Amniotic stem cell (primary cell): ENCODE measurements at places on chromosomes 6 and 20.

- no peak for DNase-seq
Observed at GRCh38 chr6:53612651-53613050, 52.9 kb downstream of the KLHL31 start.

GRCh38 chr20:63238514-63239125 is 2.9 kb downstream of the BIRC7 start:
- DNase-seq, result no peak

GRCh38 chr6:154822947-154823558 is 89.8 kb downstream of the SCAF8 start:
- no peak for DNase-seq

DNA sequence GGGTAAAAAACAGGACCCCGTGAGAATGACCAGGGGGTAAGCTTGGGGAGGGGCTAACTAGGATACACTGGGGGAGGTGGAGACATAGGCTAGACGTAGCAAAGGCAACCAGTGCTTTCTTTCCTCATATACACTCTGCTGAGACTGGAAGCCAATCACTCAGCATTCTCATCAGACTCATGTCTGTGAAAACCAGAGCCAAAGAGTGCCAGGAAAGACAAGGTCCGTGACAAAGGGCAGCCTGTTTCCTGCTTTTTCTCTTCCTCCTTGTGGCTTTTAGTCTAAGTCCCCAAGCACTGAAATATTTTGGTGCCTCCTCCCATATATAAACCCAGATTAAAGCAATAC is 97.9 kb upstream of the NEDD9 start:
- DNase-seq, result no peak

GRCh38 chr6:117371492-117371891 is 54.2 kb downstream of the ROS1 start:
- no peak for DNase-seq

DNA sequence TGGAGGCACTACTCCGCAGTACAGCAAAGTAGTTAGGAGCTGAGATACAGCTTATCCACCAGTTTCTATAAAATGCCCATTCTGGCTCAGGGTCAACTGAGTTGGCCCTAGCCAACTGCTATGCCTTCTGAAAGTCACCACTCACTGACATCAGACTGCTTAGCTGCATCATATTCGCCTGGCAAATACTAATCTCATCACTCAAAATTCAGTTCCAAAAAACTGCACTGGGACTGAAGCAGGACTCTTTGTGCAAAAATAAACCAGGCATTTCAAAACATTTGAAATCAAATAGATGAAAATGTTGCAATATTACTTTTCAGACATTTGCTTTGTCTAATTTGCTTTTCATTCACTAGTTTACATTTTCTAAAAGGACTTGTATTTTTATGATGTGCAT is 230.0 kb downstream of the ALDH8A1 start:
- DNase-seq, result no peak

- no peak for DNase-seq
Observed at GRCh38 chr20:45343532-45344167, 4.6 kb downstream of the SDC4 start.

GRCh38 chr6:33798343-33798848 is 5.4 kb downstream of the MLN start:
- no peak for DNase-seq

- no peak for DNase-seq
Observed at GRCh38 chr20:63951398-63952209, 4.6 kb downstream of the UCKL1 start.

DNA sequence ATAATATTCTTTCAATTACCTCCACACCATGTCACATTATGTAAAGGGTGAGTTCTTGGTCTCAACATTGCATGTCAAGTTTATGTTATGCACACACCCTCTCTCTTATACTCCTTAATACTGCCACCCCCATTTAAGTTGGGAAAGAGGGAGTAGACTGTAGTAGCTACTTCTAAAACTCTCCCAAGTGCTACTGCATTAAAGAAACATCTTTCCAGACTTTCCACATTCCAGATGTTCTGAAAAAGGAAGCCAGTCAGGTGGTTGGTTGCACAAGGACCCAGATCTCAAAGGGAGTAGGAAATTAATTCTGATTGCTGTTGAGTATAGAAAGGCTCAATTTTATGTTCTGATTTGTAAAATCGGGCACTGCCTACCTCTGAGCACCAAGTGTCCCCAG is 419.5 kb downstream of the CD83 start:
- no peak for DNase-seq

- no peak for DNase-seq
Observed at GRCh38 chr6:9431945-9432344, 982.9 kb downstream of the TFAP2A start.

DNA sequence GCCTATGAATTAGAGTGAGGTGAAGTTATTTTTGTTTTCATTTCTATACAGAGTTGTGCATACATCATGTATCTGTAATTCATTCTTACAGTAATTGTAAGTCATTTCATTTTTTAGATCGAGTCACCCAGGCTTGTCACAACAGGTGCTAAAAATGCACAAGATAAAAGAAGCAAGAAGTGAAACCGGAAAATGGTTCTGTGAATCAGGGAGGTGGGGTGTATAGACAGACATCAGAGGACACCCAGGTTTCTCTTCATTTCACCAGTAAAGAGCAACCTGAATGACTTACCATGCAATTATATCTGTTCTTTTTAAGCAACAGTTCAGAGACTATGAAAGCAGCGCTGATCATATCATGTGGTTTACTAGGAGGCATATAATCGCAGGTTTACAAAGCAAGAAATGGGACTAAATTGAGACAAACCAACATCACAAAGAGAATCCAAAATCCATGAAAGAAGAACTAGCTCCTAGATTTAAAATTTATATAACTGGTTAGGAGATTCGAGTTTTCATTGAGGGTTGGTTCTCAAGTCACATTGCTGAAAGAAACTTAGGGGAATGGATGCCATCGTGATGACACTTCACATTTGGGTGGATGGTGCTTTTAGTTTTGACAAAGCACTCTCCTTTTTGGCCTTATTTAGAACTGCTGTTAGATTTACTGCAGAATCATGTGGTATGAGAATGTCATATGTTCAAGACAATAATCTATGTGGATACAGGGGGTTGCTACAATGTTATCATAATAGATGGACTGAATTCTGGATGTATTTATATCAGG is 27.9 kb upstream of the TBC1D7 start:
- DNase-seq, result no peak

DNA sequence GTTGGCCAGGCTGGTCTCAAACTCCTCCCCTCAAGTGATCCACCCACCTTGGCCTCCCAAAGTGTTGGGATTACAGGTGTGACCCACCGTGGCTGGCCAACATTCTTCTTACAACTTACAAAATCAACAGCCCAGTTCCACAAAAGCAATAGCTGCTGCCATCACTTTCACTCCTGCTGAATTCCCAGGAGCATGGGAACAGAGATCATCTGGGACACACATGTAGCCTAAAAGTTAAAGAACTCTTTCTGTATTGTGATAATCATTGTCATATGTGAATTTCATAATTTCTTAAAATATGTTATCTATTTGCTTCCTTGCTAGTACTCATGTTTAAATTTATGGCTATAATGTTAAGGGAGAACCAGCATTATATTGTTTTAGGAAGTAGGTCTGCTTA is 51.7 kb downstream of the NCOA6 start:
- DNase-seq, result no peak

DNA sequence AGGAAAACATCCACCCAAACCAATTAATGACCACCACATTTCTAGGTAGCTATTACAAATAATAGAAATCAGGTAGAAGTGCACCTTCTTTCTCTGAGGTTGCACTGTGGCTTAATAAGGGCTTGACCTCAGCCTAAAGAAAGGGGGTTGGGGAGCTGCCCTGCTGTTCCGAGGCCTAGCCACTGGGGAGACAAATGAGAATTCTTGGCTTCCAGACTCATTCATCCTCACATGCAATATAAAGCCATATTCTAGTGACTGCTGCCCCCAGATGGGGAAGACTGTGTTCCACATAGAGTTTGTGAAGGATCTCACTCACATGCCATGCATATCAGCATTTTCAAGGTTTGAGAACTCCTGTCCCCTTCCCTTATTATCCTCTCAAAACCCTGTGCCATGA is 22.9 kb downstream of the SAYSD1 start:
- no peak for DNase-seq

DNA sequence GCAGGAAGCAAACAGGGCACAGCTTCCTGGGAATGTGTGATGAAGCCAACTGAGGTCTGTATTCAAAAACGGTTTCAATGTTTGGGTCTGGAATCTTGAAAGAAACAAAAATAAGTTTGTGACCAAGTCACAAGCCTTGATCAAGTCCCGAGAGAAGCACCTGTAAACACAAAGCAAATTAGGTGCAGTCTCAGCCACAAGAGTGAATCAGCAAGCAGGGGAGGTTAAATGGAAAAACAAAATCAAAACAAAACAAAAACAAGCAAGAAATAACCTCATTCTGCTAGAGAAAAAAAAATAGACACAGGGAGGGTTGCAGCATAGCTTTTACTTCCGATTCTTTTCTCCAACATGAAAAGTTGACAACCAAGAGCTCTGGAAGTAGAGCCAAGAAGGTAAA is 201.7 kb downstream of the CLIC5 start:
- DNase-seq, result no peak

- no peak for DNase-seq
Observed at GRCh38 chr6:30938730-30939129, 2.0 kb upstream of the MUCL3 start.

DNA sequence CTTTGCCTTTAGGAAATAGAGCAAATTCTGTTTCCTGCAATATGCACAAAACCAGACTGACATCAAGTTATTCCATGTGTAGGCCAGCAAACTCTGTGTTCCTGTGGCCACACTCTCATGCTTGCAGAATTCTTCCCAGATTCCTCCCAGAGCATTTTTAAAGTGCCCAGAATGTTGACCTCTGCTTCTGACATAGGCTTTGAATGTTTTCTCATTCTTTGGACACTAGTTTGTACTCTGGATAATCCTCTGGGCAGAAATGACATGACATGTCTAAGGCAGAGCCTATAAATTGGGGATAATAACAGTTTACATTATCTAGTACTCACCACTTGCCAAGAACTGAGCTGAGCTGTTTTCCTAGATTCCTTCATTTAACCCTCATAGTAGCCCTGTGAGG is 9.2 kb upstream of the EFHC1 start:
- no peak for DNase-seq

- no peak for DNase-seq
Observed at GRCh38 chr6:1226277-1227099, 85.4 kb upstream of the FOXQ1 start.

GRCh38 chr6:55898342-55898741 is 23.0 kb upstream of the BMP5 start:
- DNase-seq, result no peak

GRCh38 chr20:10076126-10077080 is 41.6 kb downstream of the ANKEF1 start:
- no peak for DNase-seq

GRCh38 chr6:27978705-27979104 is 21.7 kb downstream of the OR2B6 start:
- DNase-seq, result no peak

DNA sequence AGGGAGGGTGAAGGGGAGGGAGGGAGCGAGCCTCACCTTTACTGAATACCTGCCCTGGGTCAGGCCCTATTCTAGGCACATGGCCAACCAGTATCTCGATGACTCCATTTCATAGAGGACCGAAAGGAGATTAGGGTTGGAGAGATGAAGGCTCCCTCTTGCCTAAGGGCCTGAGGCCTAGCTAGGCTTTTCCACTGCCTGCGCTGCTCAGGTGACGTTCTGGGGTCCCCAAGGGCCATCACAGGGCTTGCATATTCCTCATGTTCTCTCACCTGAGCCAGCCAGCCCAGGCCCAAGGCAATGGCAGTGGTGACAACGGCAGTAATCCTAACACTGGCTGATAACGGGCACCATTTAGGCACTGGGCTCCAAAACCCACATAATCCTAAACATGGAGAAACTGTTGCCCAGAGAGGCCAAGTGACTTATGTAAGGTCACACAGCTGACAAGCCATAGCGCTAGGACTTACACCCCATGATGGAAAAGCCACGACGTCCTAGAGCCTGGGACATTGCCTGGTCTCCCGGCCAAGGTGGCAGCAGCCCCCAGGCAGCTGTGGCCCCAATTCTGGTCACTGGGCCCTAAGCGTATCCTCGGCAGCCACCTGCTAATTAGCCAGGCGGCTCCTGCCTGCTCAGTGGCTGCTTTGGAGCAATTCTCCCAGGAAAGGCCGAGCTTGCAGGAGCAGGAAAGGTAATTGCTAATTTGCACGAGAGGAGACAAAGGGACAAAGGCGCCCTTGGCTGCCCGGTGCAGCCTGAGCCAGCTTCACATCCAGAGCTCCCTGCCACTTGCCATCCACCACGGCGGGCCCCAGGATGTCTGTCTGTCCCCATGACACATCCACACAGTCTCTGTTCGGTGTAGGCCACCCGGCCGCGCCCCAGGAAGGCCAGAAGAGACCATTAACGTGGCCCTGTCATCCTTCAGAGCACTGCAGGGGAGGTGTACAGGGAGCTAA is 21.5 kb downstream of the NOL4L start:
- no peak for DNase-seq

DNA sequence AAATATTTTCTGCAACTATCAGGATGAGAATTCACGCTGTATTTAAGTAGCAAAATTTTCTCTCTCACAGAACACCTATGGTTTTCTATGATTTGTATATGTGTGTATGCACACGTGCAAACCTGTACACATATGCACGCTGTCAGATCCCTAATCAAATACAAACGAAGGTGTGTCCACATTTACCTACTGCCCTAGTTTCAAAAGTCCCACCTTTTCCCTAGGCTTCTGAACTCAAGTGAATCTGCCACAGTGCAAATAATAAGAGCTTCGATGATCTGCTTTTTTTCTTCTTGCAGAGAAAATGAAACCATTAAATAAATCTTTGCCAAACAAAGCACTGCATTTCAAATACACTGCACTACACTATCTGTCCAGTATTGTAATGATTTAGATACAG is 6.5 kb downstream of the HIVEP2 start:
- no peak for DNase-seq

- DNase-seq, result no peak
Observed at GRCh38 chr6:168377484-168377855, 57.9 kb upstream of the DACT2 start.

- DNase-seq, result no peak
Observed at GRCh38 chr6:159490298-159490937, 202.6 kb downstream of the SOD2 start.

- no peak for DNase-seq
Observed at GRCh38 chr20:25378189-25378883, 12.3 kb downstream of the ABHD12 start.

DNA sequence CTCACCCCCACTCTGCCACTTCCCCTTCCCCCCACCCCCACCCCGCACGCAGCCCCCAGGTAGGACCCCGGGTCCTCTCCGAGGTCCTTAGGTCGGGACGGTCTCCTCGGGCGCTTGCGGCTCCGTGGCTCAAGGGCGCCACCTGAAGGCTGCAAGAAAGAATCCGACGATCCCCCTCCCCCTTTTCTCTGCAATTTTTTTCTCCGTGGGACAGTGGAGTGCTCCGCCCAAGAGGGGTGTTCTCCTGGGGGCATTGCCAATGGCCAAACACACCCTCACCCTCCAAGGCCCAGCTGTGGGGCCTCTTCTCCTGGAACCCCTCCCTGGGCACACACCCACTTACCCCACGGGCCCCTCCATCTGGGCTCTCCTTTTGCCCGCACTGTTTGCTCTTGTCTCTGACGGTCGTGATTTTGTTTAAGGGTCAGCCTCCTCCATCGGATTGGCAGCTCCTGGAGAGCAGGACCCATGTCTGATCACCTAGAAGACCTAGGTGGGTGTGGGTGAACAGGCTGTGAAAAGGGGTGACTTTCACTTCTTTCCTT is 1.1 kb upstream of the TMEM74B start:
- DNase-seq, result no peak

- DNase-seq, result no peak
Observed at GRCh38 chr6:138535728-138536455, 36.6 kb upstream of the NHSL1 start.
